Cardiac muscle cell (in vitro differentiated cells and primary cell): ENCODE measurements at places on chromosomes 3 and 15. TPM values are rescaled to one million over a fixed set of nuclear protein-coding genes. Genes with fewer than 3 reads are reported as not detected.
A peak's percentile ranks its signal among the peaks of the same experiment; 100 is the strongest.

The RTP1 gene
- total RNA-seq, result not detected in 2 replicates

The MEX3B gene
- 12.4 and 12.7 TPM in 2 replicates for total RNA-seq

The ITGA11 gene
- 0.12 and 1.4 TPM in 2 replicates for total RNA-seq

The C3orf62 gene
- 2.9 and 4.1 TPM in 2 replicates for total RNA-seq

GRCh38 chr3:31873254-31873820 is 107.7 kb downstream of the OSBPL10 start:
- H3K27ac ChIP-seq, result no peak overlapping the region
- no peaks in the 10 kb centered on the region for H3K27me3 ChIP-seq
- no peaks in the 10 kb centered on the region for H3K4me1 ChIP-seq
- no peak overlapping the region for H3K4me3 ChIP-seq

- H3K4me1 ChIP-seq, result no peaks in the 10 kb centered on the region
- no peak overlapping the region for H3K27ac ChIP-seq
- H3K4me3 ChIP-seq, result no peak overlapping the region
- DNase-seq, result no peak
Observed at GRCh38 chr3:106332129-106332528, 463.3 kb upstream of the CBLB start.

GRCh38 chr15:95501865-95502264 is 828.6 kb upstream of the NR2F2 start:
- H3K4me1 ChIP-seq, result no peaks in the 10 kb centered on the region
- no peaks in the 10 kb centered on the region for H3K27me3 ChIP-seq
- peak; percentile 24 for DNase-seq
- H3K36me3 ChIP-seq, result no peaks in the 10 kb centered on the region
- H3K4me3 ChIP-seq, result no peak overlapping the region
- H3K27ac ChIP-seq, result no peak overlapping the region

DNA sequence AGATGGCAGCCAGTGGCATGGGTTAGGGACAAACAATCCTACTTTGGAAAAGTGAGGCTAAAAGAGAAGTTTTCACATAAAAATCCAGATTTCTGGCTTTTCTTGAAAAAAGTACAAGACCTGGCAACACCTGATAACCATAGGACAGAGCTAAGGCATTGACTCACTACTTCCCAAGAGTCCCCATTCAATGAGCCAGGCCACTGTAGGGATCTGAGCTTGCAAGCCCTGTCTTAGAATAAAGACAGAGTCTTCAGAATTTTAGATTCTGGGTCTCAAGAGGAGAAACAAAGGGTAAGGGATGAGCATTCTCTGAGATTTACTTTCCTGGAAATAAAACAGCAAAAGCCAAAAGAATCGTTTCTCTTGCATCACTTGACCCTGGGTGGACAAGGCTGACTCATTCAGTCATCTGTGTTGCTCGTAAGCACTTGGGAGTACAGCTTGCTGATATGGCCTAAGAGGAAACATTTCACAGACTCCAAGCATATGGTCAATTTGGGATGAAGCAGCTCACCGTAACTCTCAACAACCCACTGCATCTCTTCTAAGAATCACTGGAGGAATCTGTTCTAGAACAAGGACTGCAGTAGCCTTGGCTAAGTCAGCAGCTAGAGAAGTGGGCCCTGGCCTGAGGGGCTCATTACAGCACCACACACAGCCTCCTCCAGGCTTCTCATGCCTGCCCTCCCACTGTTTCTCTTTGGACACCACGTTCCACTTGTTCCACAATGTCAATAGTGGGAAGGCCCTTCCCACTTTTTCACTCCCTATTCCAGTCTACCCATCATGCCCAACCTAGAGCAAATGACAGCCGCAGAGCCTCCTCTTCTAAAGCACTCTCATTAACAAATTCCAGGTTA is 86.2 kb downstream of the RFTN1 start:
- DNase-seq, result peak; percentile 96
- H3K36me3 ChIP-seq, result no peaks in the 10 kb centered on the region
- peaks cover 8% of the 10 kb centered on the region for H3K4me1 ChIP-seq
- no peak overlapping the region for H3K4me3 ChIP-seq
- peak overlapping the region; percentile 39 for H3K27ac ChIP-seq
- H3K27me3 ChIP-seq, result no peaks in the 10 kb centered on the region
